ENCODE measurements at places on chromosomes 7 and 10.
A peak's percentile ranks its signal among the peaks of the same experiment; 100 is the strongest.

DNA sequence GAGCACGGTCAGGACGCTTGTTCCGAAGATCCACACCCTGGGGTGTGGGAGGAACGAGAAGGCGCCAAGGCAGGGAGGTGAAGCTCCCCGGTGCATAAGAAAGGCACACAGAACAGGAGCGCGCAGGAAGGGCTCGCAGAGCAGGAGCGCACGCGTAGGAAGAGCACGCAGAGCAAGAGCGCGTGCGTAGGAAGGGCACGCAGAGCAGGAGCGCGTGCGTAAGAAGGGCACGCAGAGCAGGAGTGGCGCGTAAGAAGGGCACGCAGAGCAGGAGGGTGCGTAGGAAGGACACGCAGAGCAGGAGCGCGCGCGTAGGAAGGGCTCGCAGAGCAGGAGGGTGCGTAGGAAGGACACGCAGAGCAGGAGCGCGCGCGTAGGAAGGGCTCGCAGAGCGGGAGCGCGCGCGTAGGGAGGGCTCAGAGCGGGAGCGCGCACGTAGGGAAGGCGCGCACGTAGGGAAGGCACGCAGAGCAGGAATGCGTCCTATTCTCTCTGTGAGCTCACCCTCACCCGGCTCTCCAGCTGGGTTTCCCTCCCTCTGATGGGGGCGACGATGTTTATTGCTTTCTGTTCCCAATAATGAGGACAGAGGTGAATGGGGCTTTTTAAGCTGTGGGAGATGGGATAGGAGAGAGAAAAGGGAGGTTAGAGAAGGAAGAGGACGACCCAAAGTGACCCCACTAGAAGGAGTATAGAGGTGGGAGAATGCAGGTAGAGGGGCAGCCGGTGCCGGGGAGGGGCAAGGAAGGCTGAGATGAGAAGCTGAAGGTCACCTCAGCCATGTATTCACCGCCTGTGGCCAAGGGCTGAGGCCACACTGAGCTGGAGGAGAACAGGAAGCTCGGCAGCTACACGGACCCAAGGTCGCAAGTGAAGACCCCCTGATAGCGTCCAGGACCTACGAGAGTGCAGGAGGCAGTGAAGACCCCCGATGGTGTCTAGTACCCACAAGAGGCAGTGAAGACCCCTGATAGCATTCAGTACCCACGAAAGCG, 423.2 kb downstream of the PTPRN2 start:
- DNase-seq, result no peak

DNA sequence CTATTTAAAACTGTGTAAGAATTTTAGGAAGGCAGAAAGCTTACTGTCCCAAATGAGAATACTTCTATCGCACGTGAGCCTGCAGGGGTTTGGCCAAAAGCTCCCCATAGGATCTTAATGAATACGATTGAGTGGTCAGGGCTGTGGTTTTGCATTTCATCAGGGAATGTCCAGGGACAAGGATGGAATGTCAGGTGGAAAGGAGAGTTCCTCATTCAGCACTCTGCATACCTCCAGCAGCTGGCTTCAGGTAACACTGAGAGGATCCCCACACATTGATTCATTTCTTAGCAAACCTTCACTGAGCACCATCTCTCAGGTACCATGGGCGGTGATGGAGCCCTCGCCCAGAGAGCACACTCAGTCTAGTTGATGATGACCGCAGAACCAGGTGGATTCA, 27.2 kb downstream of the ANK3 start:
- no peak for DNase-seq

- no peak for DNase-seq
These were observed 110.2 kb upstream of the GDF10 start for GRCh38 chr10:47189802-47190201.

GRCh38 chr10:44684661-44685060, 226.5 kb upstream of the TMEM72 start:
- no peak for DNase-seq

DNA sequence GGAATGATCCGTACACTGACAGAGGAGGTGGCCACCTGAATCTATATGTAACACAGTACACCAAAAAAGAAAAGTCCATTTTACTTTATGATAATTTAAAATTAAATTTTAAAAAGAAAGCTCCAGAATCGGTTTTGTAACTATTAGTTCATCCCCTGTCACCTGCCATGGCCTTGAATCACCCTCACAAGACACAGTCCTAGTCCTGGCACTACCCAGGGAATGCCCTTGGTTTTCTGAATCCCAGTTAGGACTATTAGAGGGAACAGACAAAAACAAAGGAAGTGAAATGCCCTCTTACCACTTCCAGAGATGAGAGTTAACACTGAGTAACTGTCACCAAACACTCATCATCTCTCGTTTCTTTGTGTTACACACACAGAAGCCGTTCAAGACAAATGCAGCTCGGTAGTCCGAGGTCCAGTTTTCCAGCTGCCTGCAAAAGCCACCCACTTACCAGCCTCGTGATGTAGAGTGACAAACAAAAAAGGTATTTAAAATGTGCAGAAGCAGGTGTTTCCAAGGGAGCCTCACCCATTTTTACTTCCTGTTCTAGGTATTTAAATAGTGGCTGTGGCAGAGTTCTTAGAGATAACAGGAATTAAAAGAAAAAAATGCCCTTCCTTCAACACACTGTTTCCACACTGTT, 6.1 kb downstream of the PTPRN2 start:
- DNase-seq, result no peak

DNA sequence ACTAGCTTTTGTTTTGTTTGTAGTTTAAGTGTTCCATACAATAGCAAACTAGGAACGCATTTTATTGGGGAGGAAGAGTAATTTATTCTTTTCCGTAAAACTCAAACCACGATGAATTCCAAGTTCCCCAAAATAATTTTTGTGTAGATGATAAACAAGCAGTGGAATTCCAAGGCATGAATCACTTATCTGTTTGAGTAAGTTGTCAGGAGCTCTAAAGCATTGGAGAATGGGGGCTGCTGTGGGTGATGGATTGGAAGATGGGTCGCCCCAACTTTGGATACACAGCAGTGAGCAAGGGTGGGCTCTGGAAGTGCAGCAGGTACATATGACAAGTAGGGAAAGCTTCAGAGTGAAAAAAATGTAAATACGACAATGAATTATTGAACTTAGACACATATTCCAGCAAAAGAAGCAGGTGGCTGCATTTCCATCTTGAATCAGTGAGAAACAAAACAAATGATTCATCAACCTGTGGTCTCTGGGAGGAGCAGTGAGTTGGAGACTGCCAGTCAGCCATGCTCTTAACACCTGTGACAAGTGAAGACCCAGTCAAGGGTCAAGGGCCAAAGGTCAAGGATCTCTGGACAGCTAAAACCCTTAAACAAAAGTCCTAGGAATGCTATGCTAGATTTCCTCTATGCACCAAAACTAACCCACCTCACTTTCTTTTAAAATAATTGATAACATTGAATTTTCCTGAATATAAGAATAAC, 34.2 kb upstream of the ADRB1 start:
- DNase-seq, result no peak

- no peak for DNase-seq
These were observed 75.4 kb downstream of the RABGEF1 start for GRCh38 chr7:66815951-66816350.

GRCh38 chr10:121984463-121984862, 4.5 kb upstream of the TACC2 start:
- DNase-seq, result no peak

DNA sequence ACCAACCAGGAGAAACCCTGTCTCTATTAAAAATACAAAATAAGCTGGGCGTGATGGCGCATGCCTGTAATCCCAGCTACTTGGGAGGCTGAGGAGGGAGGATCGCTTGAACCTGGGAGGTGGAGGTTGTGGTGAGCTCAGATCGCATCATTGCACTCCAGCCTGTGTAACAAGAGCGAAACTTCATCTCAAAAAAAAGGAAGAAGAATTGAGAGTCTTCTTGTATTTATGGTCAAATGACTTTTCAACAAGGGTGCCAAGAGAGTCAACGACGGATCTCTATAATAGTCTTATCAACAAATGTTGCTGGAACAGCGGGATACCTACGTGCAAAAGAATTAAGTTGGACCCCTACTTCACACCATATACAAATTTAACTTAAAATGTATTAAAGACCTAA, 21.6 kb upstream of the JAZF1 start:
- no peak for DNase-seq

GRCh38 chr10:48751730-48752129, 67.1 kb downstream of the WDFY4 start:
- no peak for DNase-seq

- no peak for DNase-seq
These were observed 28.7 kb downstream of the MGMT start for GRCh38 chr10:129495698-129496097.

- no peak for DNase-seq
These were observed 562.1 kb downstream of the DNAJB6 start for GRCh38 chr7:157898802-157899505.

GRCh38 chr10:72375585-72375984, 20.9 kb upstream of the DNAJB12 start:
- no peak for DNase-seq

DNA sequence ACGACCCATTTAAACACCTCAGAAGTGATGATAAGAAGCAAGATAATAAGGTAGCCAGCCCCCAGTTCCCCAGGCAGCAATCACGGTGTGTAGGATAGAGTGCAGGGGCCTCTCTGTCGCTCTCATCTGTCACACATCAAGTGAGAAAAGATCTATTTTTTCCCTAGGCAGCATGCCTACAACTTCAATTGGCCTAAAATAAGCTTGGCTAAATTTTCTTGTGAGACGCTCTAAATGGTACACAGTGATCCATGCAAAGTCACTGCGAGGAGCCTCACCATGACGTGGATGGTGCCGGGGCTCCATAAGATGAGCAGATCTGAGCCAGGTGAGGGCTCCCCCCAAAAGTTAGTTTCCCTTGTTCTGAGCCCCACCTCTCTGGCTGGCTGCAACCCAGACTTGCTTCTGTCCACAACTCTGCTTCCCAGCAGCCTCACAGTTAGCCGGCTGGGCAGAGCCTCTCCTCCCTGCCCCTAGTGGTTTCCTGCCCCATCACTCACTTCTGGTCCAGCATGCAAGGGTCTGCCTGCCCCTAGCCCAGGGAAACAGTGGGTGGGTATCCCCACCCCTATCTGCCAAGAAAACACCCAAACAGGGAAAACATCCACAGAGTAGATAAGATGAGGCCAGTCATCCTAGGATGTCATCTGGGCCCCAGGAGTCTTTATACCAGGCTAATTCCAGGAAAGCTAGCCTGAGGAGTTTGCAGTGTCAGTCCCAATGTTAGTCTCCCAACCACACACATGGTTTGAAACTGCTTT, 342.1 kb downstream of the GRID1 start:
- DNase-seq, result no peak

DNA sequence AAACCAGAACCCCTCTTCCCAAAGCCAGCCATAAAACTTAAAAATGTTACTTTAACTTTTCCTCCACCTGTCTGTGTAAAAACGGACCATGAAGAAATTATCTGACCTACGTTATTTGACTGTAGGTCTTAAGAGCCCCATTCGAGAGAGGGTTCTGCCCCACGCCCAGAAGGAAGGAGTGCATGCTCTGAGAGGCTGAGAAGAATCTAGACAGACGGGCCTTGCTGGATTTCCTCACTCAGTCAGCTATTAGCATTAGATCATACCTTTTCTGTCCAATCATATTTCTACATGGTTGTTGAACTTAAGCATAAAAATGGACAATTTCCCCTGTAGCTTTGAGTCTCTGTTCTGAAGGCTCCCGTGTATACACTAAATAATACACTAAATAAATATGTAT, 38.1 kb upstream of the WDR11 start:
- DNase-seq, result no peak

GRCh38 chr7:26850193-26850651, 14.2 kb downstream of the SKAP2 start:
- peak; percentile 69 for DNase-seq

DNA sequence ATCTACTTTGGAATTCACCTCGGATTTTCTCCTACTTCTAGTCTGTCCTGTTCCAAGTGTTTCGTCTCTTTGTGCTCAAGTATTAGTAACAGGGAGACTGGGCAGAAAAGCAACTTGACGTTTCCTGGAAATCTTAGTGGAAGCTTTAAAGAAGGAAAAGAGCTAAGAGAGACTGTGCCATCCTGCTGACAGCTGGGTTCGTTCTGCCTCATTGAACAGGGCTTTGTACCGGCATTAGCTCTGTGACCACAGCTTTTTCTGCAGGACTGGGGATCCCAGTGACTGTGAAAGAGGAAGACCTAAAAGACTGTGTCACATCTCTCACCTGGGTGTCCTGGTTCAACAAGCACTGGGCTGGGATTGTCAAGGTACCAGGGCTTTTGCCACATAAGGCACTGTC, 70.8 kb upstream of the CDCA7L start:
- DNase-seq, result no peak

- DNase-seq, result no peak
These were observed 108.1 kb downstream of the ADAM22 start for GRCh38 chr7:88042157-88042556.

GRCh38 chr7:133934262-133934976, 192.7 kb upstream of the LRGUK start:
- no peak for DNase-seq

GRCh38 chr10:123150986-123151736, 3.0 kb upstream of the BUB3 start:
- no peak for DNase-seq

GRCh38 chr10:112140110-112140970, 43.2 kb downstream of the GPAM start:
- peak; percentile 69 for DNase-seq

GRCh38 chr7:125355899-125356298, 426.3 kb upstream of the POT1 start:
- DNase-seq, result peak; percentile 26

DNA sequence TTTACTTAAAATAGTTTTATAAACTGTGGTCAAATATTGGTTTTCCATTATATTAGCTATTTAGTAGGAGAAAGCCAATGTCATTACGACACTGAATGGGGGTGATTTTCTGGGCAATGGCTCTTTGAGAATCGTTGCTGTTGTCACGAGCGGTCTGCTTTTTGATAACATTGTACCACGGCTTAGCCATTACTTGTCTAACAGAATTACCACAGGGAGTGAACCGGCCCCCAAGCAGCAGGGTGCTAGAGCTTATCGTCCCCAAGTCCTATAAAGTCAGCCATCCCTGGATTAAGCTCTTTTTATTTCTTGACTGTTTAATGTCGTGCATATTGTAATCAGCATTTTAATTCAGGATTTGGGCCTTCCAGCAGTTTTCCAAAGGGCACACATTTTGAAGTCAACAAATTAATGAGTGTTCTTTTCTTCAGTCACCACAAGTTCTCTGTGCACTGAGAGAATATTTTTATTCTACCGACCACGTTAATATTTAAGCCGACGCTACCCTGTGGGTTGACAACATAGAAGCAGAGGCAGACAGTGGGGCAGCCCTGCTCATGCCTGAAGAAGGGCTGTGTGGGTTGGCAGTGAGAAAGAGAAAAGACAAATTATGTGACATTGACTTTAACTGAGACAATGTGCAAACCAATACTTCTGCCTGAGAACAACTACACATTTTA, 125.8 kb downstream of the ICA1 start:
- DNase-seq, result no peak

- DNase-seq, result no peak
These were observed 35.4 kb upstream of the KNDC1 start for GRCh38 chr10:133124357-133125211.

DNA sequence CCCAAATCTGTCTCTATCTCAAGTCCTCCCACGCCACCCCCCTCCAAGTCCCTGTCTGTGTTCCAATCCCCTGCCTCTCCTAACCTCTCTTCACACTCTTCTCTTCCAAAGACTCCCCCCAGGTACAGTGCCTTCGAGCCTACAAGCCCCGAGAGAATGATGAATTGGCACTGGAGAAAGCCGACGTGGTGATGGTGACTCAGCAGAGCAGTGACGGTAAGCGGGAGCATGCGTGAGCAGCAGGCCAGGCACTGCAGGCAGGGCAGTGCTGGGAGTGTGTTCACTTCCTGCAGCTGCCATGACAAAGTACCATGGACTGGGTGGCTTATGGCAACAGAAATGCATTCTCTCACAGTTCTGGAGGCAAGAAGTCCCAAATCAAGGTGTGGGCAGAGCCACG, 23.4 kb downstream of the ARHGEF5 start:
- peak; percentile 16 for DNase-seq

Measured in fibroblast of mammary gland (primary cell).